ENCODE measurements at places on chromosomes 5 and 9.

DNA sequence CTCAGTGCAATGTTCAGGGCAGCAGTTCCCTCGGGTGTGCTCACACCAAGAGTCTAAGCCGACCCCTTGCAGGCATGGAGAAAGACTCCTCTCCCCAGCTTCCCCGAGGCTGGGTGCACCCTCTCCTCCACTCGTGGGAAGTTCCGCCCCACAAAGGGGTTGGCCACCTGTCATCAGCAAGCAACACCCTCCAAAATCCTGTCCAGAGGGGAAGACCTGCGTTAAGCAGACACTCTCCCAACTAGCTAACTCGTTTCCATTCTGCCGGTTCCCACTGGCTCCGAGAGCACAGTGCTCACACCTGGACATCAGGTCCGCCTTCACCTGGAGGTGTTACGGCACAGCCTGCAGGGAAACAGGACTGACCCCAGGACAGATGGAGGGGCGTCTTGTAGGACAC is 117.9 kb upstream of the IRX4 start:
- DNase-seq = no peak

DNA sequence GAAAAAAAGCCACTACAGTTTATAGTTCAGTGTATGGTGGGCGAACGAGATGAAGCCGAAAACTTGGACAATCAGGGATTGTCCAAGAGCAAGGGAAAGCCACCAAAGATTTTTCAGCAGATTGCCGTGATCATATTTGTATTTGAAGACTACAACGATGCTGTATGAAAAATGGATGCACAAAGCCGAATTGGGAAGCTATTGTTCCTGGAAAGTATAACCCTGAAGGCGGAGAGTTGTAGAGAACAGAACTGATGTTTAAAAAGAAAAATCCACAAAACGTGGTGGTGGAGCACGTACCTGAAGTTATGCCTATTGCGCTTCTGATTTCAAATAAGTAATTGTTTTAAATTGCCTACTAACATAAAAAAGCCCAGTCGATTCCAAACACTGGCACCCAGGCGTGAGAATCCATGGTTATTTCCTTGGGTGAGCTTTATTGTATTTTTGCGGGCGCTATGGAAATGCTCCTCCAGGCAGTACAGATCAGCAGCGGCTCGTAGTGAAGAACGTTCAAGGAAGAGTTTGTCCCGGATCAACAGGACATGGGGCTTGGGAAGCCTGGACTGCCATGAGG is 772 bp upstream of the TARS1 start:
- DNase-seq = no peak

DNA sequence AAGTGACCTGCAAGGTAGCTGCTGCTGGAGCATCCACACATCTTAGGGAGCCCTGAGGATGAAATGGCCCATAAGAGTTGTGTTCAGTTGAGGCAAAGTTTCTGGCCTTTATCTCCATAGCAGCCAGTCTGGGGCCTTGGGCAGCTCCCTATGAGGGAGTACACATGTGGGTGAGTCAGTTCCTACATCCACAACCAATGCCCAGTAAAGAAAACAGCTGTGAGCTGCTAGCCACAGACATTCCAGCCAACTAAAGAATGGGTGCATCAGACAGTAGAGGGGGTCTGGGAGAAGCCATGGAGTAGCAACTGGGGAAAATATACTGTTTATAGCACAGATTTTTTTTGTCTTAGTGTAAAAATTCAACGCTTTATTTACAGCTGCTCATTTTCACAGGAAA is 720.7 kb downstream of the TLE1 start:
- no peak for DNase-seq

DNA sequence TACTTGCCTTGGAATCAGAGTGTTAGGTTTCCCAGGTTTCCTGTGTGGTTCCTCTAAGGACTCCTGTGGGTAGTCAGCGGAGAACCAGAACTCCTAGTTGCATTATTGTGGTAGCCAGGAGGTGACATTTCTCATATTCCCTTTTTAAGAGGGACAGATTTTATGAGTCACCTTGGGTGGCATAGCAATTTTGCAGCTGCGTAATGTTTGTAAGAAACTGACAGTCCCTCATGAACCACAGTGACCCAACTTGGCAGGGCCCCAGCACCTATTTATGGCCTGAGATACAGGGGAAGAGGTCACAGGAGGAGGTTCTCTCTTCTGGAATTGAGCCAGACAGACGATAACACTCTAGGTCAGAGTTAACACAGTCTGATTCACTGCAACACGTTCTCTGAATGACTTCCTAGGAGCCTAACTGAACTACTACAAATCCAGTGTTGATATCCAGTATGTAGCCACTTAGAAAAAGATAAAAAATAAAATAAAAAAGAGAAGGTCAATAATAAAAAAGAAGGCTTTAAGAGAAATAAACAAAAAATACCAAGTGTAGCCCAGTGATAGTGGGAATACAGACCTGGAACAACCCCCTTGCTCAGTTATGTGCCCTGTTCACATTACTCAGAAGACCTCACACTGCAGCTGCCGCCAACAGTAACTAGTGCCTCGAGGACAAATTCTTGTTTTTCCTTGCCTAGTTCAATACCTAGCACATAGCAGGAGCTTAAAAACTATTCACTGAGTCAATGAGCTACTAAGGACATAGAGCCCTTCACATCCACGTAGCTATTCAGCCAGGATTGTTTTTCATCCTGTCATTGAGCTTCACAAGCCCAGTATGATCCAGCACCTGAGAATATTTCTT is 50.7 kb upstream of the VLDLR start:
- peak; percentile 95 for DNase-seq

GRCh38 chr9:98783518-98784226 is 12.7 kb downstream of the ANKS6 start:
- no peak for DNase-seq

DNA sequence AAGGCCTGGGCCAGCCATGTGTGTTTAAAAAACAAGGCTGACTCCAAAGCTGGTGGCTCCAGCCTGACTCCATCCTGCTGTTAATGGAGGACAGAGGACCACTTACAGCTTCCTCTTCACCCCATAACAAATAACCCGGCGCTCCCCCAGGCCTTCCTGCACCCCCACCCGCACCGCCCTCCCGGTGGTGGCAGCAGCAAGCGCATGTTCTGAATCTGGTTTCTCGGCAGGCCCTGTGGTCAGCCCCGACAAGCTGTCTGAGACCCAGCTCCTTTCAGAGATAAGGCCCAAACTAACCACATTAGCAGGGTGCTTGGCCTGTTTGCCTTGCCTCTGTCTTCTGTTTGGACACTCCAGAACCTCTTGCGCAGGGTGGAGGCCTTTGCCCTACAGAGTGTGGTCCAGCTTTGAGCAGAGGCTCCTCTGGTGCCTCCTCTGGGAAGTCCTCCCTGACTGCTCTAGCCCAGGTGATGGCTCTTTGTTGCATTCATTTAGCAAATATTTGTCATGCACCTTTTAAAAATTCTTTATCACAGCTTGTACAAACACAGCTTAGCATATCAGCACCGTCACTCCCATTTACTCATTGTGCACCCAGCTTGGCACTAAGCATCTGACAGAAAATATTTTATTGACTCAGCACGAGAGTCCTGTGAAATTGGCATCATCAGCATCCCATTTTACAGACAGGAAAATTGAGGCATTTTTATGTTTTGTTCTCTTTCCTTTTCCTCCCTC is 78.4 kb downstream of the NDFIP1 start:
- DNase-seq = no peak

DNA sequence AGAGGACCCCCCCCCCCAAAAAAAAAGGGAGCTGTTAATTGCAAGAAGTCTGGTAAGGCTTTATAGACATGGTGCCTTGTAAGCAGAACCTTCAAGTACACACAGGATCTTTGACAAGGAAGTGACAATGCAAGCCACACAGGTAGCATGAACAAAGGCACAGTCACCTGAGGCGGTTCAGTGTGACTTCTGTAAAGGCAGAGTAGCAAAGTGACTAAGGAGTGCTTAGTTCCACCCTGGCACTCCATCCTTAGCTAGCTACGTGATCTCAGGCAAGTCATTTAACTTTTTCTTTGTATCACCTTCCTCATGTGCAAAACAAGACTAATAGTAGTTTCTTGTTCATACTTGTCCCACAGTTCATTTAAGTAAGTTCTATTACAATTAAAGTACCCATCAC is 282.0 kb downstream of the PRELID2 start:
- DNase-seq = no peak

DNA sequence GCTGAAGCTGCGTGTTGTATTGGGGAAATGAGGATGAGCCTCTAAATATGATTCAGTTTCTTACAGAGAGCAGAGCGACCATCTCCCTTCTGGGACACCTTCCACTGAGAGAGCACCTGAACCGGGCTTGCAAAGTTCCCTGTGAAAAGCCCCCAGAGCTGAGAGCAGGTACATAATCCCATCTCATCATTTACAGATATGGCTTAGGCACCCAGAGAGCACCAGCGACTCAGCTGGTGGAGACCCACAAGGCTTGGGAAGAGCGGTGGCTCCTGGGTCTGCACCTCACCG is 324.3 kb upstream of the IRX4 start:
- DNase-seq = no peak

DNA sequence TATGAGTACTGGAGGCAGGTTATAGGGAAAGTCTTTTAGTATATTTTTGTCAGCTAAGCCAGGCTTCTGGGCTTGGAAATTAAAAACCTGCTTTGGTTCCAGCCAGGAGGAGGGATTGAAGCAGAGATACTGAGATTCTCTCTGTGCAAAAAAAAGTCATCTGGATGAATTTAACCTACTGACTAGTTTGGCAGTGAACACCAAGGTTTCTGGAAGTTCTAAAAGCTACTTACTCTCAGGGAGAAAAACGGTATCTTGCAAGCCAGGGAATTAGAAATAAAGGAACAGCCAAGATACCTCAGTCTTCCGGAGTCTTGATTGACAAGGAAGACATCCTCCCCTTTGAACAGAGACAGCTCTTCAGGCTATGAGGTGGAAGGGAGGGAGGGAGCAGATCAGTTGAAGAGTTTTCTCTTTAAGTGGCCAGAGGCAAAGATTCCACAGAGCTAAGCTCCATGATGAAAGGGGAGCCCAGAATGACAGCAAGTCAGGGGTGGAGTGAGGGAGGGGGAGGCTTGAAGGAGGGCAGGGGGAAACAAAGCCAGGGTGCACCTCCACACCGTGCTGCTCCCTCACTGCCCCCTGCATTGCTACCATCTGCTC is 8.3 kb upstream of the ZBTB34 start:
- no peak for DNase-seq

- DNase-seq = peak; percentile 54
These were observed 202.5 kb upstream of the TRIM32 start for GRCh38 chr9:116484492-116485061.

GRCh38 chr5:152864991-152865390 is 459.9 kb upstream of the NMUR2 start:
- DNase-seq = no peak

GRCh38 chr5:121707178-121707577 is 144.5 kb upstream of the FTMT start:
- no peak for DNase-seq

- peak; percentile 65 for DNase-seq
These were observed 35.9 kb downstream of the SVEP1 start for GRCh38 chr9:110543631-110544051.

DNA sequence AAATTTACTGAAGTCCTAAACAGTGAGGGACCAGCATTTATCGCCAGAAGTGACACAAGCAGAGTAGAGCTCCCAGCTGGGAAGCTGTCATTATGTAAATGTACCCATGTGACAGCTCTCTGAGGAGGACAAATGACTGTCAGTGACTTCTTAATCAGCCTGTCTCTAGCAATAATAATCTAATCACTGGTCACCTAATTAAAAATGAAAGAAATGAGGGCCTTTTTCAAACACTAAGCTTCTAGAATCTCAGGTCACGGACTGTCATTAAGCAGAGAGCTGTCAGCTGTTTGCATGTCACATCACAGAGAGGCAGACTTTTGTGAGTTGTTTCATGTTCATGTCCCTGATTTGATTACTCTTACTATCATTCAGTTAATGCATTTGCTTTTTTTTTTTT is 77.9 kb upstream of the FBXL17 start:
- no peak for DNase-seq

DNA sequence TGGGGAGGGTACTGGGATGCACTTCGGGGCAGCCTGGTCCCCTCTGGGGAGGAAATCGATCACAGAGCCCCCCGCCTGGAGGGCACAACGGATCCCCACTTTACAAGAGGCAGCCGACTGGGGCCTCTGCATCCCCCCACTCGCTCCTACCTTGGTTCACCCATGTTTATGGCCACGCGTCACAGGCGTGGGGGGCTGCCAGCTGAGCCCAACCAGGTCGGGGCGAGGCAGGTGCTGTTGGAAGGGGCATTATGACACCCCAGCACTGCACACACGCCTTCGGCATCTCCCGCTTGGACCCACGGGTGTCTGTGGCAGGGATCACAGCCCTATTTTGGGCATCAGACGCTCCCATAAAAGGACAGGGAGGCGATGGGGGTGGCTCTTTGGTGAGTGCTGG is 14.6 kb downstream of the SOHLH1 start:
- DNase-seq = no peak

DNA sequence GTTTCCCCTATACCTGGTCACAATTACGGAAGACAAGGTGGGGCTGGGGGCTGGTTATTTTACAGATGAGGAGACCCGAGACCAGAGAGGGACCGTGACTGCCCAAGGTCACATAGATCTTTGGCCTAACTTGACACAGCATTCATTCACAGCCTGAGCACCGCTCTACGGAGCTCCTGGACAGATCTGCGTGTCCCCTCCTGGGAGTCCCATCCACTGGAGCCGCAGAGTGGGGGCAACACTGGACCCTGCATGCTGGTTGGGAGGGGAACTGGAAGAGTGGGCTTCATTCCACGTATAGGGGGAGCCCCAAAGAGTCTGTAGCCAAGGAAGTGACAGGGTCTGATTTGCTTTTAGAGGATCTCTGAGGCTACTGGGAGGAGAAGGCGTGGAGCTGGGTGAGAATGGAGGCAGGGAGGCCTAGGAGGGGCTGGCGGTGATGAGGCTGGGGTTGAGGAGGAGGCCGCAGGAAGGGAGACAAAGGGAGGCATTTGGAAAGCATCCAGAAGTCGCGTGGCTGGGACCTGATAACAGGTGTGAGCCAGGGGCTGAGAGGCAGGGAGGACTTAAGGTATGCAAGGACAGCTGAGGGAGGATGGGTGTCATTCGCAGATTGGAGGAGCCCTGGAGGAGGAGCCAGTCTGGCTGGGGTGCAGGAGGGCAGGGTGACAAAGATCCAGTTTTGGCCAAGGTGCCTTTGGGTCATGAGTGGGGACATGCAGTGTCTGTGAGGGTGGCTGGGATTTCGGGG is 64.3 kb upstream of the IER5L start:
- DNase-seq = peak; percentile 16

- DNase-seq = no peak
These were observed 141.1 kb downstream of the ACTBL2 start for GRCh38 chr5:57341380-57341979.

DNA sequence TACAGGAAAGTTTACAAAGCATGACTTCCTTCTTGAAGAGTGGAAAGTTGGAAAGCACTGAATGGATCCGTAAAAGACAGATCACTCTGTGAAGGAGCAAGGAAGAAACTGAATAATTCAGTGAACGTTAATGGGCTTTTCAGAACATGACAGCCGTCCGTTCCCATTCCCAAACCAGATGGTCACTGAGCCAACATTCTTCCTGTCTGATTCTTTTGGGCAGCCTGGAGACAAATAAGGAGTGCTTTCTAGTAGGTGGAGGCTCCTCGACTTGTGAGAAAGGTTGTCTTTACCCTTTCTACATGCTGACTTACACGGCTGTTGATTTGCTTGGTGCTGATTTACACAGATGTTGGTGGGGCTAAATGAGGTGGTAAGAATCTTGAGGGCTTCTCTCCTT is 51.0 kb upstream of the PAPPA start:
- DNase-seq = no peak
